Dermis blood vessel endothelial cell (primary cell): ENCODE measurements at places on chromosomes 16 and 17.

- peak; percentile 83 for DNase-seq
Observed at GRCh38 chr17:49146620-49147306, 14.2 kb downstream of the B4GALNT2 start.

GRCh38 chr16:740459-740763, 386 bp downstream of the CIAO3 start:
- no peak for DNase-seq

DNA sequence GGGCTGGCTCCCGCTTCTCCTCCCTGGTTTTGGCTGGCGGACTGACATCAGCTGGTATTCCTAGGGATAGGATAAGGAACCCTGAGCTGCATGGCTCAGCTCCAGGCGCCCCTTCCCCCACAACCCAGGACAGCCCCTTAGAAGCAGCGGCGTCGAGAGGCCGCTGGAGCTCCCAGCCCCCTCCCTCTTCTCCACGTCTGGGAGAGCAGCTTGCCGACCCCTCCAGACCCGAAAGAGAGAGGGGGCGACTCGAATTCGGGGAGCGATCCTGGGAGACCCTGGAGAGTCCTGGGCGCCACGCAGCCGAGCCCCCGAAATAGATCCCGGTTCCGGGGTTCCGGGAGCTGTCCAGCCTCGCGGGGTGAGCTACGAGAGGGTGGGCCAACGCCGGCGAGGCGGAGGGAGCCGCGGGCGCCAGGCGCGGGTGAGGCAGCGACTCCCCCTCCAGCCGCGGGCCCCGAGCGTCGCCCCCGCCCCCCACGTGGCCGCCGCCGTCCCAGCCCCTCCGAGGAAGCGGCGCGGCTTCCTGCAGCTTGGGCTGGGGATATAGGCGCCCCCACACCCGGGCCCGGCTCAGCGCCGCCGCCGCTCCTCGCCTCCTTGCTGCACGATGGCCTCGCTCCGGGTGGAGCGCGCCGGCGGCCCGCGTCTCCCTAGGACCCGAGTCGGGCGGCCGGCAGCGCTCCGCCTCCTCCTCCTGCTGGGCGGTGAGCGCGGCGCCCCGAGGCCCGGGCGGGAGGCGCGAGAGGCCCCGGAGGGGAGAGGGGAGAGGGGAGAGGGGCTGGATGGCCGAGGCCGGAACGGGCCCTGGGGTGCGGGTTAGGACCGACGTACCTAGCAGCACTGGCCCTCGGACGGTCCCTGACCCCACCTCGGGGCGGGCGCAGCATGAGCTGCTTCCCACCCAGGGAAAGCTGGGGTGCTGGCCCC, at the start of gene RAMP2:
RAMP2 (plus strand) TSS at position 576 of the 930 bp plus-strand sequence; CDS start at position 611, 35 bp downstream.
- peak; percentile 44 for DNase-seq

DNA sequence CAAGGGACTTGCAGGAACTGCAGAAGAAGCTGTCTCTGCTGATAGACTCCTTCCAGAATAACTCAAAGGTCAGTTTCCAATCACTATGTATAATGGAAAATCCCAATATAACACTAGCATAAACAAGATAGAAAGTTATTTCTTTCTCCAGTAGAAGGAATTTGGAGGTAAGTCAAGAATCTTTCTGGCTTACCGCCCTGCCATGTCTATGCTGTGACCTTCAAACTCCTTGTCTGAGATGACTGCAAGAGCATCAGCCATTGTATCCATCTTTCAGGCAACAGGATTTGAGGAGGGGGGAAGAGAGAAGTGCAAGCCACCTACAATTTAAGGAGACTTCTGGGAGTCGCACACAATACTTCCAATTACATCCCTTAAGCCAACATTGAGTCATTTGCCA, 2.7 kb downstream of the LDAF1 start:
- DNase-seq = no peak

DNA sequence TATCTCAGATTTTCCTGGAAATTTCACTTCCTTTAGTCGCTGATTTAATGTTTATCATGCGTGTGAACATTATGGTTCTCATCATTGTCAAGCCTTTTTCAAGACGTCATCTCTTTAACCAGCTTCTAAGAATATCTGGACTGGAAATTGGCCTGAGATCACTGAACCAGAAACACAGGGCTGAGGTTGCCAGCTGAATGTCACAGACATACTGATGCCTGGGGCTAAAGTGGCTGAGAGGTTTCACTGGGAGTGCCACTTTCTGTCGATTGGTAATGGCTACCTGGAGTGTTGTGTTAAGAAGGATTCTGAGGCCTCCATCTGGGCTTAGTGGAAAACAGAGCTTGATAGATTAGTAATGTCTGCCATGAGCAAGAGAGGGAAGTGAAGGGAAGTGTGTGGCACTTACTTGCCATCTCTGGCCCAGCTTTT, 54.2 kb downstream of the CRISPLD2 start:
- no peak for DNase-seq

DNA sequence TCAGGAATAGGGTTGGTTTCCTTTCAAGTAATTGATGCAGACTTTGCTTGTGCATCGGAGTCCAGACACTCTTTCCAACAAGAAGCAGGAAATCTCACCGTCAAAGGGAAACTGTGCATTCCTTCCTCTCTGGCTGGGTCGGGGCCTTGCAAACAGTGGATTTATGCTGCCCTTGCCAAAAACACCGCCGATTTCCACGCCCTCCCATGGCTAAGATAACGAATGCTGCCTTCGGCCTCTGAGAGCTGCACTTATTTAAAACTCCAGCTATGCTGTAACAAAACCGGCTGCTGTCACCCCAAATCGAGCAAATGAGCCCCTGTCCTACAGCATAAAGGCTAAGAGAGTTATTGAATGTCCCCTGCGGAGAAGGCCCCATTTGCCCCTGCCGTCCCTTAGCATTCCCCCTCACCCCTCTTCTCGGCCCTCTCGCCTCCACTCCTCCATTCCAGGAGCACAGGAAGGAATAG, 275.5 kb upstream of the IRX5 start:
- peak; percentile 44 for DNase-seq

GRCh38 chr17:19991252-19991885, 13.7 kb upstream of the AKAP10 start:
- DNase-seq = no peak

- no peak for DNase-seq
Observed at GRCh38 chr16:11270602-11271162, 1.6 kb upstream of the TNP2 start.

- DNase-seq = no peak
Observed at GRCh38 chr17:14304773-14305517, 4.1 kb downstream of the HS3ST3B1 start.

- no peak for DNase-seq
Observed at GRCh38 chr16:65624666-65625065, 502.8 kb upstream of the CDH11 start.

GRCh38 chr16:65079549-65079948, 42.3 kb downstream of the CDH11 start:
- no peak for DNase-seq

DNA sequence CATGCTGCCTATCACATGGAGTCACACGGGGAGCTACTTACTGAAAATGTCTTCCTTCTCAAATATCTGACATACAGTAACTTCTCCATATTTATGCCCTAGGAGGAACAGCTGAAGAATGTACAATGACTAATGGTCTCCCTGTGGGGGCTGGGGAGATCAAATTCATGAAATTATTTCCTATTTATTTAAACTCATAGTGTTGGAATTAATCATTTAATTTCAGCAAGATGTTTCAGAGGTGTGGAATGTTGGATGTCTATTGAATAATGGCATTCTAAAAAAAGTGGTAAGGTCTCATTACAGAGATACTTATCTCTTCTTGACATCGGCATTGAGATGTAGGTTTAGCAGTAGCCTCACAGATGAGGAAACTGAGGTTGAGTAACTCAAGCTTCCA, 214.3 kb upstream of the CDH11 start:
- no peak for DNase-seq

DNA sequence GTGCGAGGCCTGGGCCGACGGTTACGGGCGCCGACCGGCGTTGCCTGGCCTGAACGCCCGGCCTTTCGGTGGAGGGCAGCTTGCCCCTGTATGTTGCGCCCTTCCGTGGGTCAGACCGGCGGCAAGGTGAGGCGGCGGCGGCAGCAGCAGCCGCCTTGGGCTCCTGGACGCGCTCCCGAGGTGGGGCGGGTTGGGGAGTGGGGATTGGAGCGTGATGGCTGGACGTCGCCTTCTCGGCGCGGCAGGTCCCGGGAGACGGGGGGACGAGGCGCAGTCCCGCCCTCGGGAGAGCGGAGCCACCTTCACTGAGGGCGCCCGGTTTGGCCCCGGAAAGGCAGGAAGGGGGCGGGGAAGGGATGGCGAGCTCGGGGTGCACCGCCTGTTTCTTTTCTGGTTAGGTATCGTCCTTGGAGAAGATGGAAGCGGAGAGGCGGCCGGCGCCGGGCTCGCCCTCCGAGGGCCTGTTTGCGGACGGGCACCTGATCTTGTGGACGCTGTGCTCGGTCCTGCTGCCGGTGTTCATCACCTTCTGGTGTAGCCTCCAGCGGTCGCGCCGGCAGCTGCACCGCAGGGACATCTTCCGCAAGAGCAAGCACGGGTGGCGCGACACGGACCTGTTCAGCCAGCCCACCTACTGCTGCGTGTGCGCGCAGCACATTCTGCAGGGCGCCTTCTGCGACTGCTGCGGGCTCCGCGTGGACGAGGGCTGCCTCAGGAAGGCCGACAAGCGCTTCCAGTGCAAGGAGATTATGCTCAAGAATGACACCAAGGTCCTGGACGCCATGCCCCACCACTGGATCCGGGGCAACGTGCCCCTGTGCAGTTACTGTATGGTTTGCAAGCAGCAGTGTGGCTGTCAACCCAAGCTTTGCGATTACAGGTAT, 671 bp downstream of the DGKE start:
- DNase-seq = peak; percentile 52

DNA sequence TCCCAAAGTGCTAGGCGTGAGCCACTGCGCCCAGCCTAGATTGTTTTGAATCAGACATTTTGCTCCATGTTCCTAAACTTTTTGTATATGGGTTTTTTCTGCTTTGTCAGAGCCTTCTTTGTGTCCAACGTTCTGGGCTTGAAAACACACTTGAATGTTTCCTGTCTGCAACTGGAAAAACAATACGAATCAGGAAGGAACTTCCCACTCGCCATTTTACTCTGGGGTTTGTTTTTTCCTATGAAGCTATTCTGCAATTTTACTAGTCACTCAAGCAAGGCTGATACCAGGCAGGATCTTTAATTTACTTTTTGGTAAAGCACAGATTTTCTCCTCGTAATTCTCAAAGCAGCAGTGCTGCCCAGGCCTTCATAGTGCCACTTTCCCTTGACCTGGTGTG, 31.6 kb downstream of the ARHGAP17 start:
- peak; percentile 96 for DNase-seq
